ENCODE measurements at places on chromosomes 6 and 20.
A peak's percentile ranks its signal among the peaks of the same experiment; 100 is the strongest.

GRCh38 chr6:7264041-7264440 lies 49.0 kb downstream of the SSR1 start:
- DNase-seq: peak; percentile 22

DNA sequence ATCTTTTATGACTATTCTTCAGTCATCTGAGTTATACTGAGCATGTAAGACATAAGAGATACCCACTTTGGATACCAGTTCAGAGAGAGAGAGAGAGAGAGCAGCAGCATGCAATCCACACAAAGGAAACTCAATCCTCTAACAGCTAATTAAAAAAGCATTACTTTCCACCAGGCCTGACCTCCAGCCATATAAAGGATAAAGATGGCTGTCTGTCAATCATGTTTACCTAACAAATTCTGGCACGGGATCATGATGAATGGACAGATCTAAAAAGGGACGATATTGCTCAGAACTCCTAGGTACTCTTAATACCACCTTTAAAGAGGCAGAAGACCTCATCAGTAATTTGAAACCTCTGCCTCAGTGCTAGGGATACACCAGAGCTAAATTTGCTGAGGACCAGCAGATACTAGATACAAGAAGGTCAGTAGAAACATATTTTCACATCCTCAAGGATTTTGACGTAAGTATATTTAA lies 159.2 kb downstream of the RPS12 start:
- no peak for DNase-seq

- no peak for DNase-seq
These were observed 230.2 kb downstream of the PTPRK start for GRCh38 chr6:128290221-128290620.

GRCh38 chr20:1130058-1130694 lies 11.8 kb downstream of the PSMF1 start:
- DNase-seq: no peak

GRCh38 chr6:35046862-35047261 lies 94.3 kb downstream of the TCP11 start:
- no peak for DNase-seq

DNA sequence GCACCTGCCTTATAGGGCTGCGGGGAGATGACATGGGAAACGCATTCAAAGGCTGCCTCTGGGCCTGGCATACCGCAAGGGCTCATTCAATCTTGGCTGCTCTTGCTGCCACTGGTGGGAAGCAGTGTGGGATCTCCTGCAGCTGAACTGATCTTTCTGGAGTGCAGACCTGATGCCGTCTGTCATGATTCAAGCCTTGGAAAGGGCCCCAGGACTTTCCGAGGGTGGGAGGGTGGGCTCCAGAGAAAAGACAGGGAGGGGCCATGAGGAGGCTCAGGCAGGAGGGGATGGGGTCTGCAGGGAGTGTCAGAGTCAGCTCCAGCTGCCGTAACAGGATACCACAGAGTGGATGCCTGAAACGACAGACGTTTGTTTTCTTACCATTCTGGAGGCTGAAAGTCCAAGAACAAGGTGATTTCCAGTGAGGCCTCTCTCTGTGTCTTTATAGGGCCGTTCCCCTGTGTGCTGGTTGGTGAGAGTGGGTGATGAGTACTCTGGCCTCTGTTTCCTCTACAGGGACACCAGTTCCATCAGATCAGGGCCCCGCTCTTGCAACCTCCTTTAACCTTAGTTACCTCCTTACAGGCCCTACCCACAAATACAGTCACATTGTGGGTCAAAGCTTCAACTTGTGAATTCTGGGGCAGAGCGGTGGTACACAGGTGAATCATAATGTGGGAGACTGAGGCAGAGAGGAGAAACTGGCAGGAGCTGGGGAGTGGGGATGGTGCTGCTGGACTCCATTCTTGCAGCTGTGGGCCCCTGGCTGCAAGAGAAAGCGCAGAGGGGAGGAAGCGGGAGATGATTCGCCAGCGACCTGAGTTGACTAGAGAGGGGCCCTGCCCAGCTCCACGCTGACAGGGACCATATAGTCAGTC lies 148.4 kb downstream of the SYCP2 start:
- DNase-seq: peak; percentile 12

GRCh38 chr20:49679634-49680033 lies 34.0 kb downstream of the B4GALT5 start:
- no peak for DNase-seq

DNA sequence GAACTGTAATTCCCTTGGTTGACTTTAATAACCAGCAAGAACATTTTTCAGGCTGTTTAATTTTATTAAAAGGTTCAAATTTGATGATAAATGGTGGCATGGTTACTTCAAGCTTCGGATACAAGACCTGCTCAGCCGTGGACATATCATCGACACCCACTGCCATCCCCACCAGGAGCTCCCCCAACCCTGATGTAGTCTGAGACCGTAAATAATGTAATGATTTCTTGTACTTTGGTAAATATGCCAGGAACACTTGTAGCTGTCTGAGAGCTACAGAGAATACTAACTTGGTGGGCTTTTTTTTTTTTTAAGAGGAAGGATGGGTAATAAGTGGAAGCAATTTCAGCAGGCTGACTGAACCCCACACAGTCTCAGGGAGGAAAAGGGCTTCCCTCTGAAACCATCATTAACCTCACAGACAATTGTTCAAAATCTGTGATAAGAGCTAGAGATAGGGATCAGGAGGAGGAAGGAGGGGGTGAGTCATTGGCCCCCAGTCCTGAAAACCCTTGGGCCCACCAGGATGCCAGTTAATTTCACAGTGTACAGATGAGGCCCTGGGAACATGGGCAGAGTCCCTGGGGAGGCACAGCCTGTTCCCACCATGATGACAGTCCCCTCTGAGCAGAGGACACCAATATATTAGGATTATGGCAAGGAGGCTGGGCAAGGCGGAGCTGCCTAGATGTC lies 56.0 kb downstream of the APCDD1L start:
- no peak for DNase-seq

Data from D341Med (cell line).